ENCODE measurements at places on chromosomes 13 and 19. TPM values are rescaled to one million over a fixed set of nuclear protein-coding genes. Genes with fewer than 3 reads are reported as not detected.

- no peak overlapping the region for H3K4me3 ChIP-seq
- no peaks in the 10 kb centered on the region for H3K27me3 ChIP-seq
- no peak overlapping the region for H3K27ac ChIP-seq
- H3K4me1 ChIP-seq = no peaks in the 10 kb centered on the region
Observed at GRCh38 chr13:39107561-39107960, 69.3 kb downstream of the NHLRC3 start.

Gene ZNF296
- total RNA-seq = 114 TPM

GRCh38 chr13:40208517-40208916 lies 457.9 kb downstream of the FOXO1 start:
- H3K27me3 ChIP-seq = no peaks in the 10 kb centered on the region
- no peak overlapping the region for H3K4me3 ChIP-seq
- H3K4me1 ChIP-seq = peaks cover 3% of the 10 kb centered on the region
- no peak overlapping the region for H3K27ac ChIP-seq

- no peak overlapping the region for H3K27ac ChIP-seq
- H3K27me3 ChIP-seq = no peaks in the 10 kb centered on the region
- no peak for DNase-seq
- H3K36me3 ChIP-seq = no peaks in the 10 kb centered on the region
Observed at GRCh38 chr13:31435536-31435935, 235.8 kb downstream of the B3GLCT start.

GRCh38 chr13:20526664-20527063 lies 1.0 kb upstream of the CRYL1 start:
- H3K4me1 ChIP-seq = no peaks in the 10 kb centered on the region
- no peak for DNase-seq
- no peak overlapping the region for H3K27ac ChIP-seq
- peaks cover 58% of the 10 kb centered on the region for H3K27me3 ChIP-seq
- H3K36me3 ChIP-seq = no peaks in the 10 kb centered on the region

Gene TIMM29
- 20.0 TPM for total RNA-seq

- no peaks in the 10 kb centered on the region for H3K36me3 ChIP-seq
- no peaks in the 10 kb centered on the region for H3K4me1 ChIP-seq
Observed at GRCh38 chr13:98039261-98039660, 85.8 kb downstream of the IPO5 start.

- H3K4me1 ChIP-seq = no peaks in the 10 kb centered on the region
- H3K36me3 ChIP-seq = no peaks in the 10 kb centered on the region
- no peak overlapping the region for H3K4me3 ChIP-seq
- DNase-seq = no peak
- no peak overlapping the region for H3K27ac ChIP-seq
Observed at GRCh38 chr13:112980434-112980833, 11.4 kb downstream of the MCF2L start.

DNA sequence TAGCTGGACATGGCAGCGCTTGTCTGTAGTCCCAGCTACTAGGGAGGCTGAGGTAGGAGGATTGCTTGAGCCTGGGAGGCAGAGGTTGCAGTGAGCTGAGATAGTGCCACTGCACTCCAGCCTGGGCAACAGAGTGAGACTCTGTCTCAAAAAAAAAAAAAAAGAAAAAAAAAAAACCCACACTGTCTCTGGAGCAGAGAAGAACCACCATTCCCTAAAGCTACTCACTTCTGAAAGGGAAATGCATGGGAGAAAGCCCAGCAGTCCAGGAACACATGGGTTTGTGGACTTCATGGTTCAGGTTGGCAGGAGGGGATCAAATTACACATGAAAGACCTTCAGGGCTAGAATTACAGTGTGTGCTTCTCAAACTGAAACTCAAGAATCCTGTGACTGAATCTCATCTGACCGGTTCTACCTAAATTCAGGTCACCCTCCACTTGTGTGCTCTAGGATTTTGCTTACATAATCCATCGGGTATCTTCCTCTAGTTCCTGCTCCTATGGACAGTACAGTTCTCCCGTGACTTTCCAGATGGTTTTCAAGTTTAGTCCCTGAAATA lies 30.2 kb upstream of the CPB2 start:
- no peak overlapping the region for H3K27ac ChIP-seq
- H3K4me1 ChIP-seq = no peaks in the 10 kb centered on the region
- no peak overlapping the region for H3K4me3 ChIP-seq
- peak; percentile 54 for DNase-seq

GRCh38 chr19:33606556-33606955 lies 15.2 kb upstream of the CHST8 start:
- no peak for DNase-seq
- H3K27me3 ChIP-seq = no peaks in the 10 kb centered on the region
- no peaks in the 10 kb centered on the region for H3K4me1 ChIP-seq
- no peak overlapping the region for H3K27ac ChIP-seq
- H3K4me3 ChIP-seq = no peak overlapping the region

Gene ZNF441
- total RNA-seq = 4.4 TPM

Gene ZNF793
- total RNA-seq = 16.9 TPM

Gene NLRP7
- 1.0 TPM for total RNA-seq

GRCh38 chr13:67090856-67091255 lies 139.3 kb downstream of the PCDH9 start:
- H3K4me1 ChIP-seq = no peaks in the 10 kb centered on the region
- DNase-seq = no peak
- H3K27me3 ChIP-seq = no peaks in the 10 kb centered on the region
- no peak overlapping the region for H3K27ac ChIP-seq

All from endodermal cell (in vitro differentiated cells).